ENCODE measurements at places on chromosomes 2 and 18.

DNA sequence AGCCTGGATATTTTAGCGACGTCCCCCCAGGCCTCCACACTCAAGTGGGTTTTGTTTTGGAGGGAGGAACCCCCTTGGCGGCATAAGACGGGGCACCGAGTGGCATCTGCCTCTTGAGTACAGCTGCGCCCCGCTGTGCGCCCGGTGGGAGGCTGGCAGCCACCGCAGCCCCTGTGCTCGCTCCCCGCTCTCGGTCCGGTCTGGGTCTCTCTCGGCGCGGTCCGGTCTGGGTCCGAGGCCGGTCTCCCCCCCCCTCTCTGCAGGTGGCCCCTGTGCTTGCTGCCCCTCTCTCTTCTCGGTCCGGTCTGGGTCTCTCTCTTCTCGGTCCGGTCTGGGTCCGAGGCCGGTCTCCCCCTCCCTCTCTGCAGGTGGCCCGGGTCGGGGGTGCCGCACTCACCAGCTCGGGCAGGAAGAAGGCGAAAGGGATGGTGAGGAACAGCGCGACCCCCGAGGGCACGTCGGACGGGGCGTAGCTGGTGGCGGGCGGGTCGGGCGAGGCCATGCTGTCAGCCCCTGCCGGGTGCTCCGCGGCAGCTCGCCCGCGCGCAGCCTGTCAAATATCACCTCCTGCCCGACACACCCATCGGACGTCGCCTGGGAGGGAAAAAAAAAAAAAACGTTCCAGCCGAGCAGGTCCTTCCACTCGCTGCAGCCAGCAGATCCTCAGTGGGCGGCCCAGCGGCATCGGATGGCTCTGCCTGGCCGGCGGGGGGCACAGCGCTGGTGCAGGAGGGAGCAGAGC, at the start of gene MALL:
MALL (minus strand) TSS at position 532 of the 742 bp plus-strand sequence; CDS start at position 502, 30 bp downstream.
- DNase-seq = no peak

DNA sequence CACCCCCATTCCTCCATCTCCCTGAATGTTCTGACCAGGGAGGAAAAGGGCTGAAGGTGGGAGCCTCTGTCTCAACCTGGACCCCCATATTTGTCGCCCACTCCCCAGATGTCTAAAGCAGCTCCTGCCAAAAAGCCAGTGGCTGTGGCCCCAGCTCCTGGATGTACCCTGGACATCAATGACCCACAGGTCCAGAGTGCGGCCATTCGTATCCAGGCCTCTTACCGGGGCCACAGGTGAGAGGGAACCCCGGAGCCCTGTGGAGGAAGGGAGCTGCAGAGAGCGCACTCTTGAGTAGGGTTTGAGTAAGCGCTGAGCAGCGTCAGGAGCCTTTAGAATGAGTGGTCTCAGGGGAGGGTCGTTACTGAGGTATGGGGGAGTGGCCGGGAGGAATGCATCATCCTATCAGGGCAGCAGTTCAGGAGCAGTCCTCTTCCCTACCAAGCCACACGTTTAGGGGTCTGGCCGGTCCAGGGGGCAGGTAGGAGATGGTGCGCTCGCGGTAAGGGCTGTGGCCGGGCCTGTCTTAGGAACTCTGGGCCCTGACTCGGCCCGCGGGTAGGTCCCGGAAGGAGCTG, 2.4 kb upstream of the GMPPA start:
- DNase-seq = no peak

GRCh38 chr2:110931648-110932047, 189.1 kb upstream of the BCL2L11 start:
- DNase-seq = no peak

- DNase-seq = no peak
Observed at GRCh38 chr18:37471637-37472036, 94.0 kb downstream of the CELF4 start.

DNA sequence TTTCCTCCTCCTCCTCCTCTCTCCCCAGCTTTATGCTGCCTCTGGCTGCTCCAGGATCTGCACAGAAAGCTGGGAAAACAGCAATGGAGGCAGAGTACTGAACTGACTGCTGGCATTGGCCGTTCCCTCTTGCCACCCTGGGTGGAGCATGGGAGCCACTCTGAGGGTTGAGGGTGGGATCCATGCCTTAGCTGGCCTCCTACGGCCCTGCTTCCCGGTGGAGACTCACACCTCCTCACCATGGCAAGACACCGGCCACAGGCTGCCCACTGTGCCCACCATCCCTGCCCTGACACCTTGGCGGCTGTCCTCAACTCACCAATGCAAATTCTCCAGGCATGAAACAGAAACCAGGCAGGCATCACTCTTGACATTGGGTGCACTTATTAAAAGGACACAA, 832.3 kb upstream of the ID2 start:
- DNase-seq = no peak

DNA sequence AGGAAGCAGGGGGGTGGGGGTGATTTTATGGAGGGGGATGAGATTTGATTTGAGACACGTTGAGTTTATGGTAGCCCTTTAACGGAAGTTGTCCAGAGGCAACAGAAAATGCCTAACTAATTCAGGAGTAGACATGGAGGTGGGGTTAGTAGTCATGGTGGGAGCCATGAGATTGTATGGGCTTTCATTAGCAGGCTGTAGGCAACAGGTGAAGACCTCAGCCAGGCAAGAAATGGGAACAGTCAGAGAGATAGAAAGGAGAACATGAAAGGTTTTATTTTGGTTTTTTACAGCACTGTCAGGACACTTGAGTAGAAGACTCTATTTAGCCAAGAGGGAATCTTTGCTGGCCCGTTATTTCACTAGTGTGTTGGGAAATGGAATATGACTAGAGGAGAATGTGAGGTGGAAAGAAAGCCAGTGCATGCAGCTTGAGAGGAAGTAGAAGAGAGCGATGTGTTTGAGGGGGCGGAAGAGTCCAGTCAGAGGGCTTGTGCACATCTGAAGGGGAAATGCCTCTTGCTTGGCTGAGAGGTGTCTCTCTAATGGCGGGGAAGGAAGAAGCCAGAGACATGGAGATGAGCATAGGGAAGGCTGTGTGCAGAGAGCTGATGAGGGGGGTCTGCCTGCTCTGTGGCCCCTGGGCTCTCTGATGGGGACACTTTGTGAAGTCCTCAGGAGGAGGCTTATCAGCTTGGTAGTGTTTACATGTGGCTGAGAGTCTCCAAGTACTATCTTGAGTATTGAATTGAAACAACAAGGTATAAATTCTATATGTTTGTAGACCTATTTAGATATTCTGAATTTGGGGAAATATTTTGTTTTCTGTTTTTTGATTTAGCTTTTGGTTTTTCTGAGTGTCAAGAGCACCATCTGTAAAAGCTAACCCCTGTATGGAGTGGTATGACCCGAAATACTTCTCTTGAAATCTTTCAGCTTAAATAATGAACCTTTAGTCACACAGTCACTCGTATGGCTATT, 66.9 kb upstream of the ITM2C start:
- DNase-seq = no peak

- DNase-seq = no peak
Observed at GRCh38 chr2:47850198-47850597, 56.1 kb downstream of the FBXO11 start.

DNA sequence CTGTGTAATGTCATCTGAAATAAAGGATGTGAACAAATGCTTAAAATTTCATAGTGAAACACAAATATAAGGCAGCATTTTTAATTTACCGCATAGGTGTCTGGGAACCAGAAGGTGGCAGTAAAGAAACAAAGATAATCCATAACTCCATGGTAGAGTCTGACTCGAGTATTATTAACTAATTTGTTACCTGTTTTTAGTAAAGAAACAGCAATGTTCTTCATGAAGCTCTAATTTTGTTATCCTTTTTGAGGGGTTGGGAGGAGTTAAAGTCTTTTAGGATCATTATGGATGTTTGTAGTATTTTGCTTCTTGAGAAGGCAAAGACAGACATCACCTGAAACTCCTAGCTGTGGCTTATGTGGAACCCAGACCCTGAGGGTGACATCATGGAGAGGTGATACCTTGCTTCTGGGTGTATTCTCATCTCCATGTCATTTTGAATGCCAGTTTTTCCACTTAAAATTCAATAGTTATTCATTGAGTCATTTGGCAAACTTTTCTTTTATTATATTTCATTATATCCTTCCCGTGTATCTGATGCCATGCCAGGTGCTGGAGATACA, 286.2 kb upstream of the EPAS1 start:
- DNase-seq = no peak

GRCh38 chr2:180775711-180776110, 204.7 kb upstream of the UBE2E3 start:
- no peak for DNase-seq

- no peak for DNase-seq
Observed at GRCh38 chr2:218540015-218540414, 28.1 kb downstream of the USP37 start.

GRCh38 chr2:181810823-181811695, 80.5 kb upstream of the ITPRID2 start:
- no peak for DNase-seq

DNA sequence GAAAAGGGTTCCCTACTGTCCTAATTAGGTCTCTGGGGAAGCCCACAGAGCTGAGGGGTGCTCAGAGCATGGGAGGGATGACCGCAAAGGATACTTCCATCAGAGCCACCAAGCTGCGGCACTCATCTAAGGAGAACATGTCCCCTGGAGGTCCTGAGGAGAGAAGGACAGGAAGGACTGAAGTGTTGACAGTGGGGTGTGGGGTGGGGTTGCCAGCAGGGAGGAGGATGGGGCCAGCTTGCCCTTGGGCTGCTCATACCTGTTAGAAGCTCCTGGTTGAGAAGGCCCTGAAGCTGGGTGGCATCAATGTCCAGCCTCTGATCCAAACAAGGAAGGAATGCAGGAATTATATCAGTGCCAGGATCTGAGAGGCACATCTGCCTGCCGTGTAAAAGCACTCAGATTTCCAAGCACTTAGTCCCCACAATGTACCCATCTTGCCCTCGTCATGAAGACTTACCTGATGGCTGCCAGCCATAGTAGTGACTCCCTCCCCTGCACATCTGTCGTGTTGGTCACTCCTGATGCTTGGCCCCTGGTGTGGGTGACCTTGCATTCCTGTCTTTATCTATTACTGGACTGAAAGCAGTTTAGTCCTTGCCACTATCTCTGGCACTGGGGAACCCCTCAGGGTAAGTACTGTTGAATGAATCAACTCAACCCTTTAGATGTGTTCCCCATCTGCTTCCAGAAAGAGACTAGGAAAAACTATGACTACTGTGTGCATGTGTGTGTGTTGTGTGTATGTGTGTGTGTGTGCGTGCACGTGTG, 68.9 kb downstream of the CAPN13 start:
- DNase-seq = no peak
